ENCODE measurements at places on chromosomes 3 and 15.

DNA sequence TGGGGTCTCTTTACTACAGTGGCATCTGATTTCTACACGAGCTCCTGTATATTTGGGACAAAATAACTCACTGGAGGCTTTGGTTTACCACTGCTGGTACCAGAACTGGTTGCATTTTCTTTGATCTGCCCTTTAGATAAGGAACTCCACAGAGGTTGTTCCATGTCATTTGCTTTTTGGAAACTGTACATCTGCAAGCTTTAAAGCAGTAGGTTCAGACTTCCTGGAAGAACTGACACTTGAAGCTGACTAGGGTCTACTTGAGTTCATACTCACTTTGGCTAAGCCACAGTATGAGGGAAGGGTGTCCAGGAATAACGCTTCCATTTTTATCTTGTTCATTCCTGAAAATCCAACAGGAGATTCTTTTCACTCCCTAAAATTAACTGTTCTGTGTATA, 86.4 kb downstream of the WWTR1 start:
- DNase-seq, result no peak

- no peak for DNase-seq
Measured at GRCh38 chr3:171453180-171453886, 6.9 kb downstream of the TNIK start.

DNA sequence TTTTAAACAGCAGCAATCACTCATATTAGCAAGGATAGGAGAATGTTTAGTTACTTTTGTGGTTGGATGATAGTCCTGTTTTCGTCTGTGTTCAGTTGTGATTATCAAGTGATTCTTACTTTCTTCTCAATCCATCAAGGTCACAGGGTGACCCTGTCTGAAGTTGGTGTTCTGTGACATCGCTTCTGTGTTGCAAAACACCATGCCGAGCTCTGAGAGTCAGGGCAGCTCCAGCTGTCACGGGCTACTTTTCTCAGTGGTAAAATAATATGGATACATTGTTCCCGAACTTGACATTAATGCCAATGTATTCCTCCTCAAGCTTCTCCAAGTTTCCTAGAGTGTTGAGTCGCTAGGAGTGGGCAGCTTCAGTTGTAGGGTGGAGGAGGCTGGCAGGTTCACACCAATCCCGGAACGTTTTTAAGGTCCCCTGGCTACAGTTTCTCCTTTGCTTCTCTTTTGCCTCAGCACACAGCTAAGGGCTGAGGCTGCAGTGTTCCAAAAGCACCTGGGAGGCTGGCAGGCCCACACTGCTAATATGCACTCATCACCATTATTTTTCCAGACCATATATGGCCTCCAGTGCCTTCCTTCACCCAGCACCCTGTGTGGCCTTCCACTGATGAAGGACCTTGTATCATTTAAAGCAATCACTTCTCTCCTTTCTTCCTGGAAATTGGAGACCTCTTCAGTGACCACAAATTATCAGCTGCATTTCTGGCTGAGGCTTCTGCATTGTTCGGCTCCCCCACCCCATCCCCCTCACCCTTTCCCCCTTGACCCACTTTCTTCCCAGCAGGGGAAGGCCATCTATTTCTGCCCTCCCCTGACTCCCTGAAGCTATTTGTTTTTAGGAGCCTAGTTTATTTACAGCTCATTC, 25.8 kb downstream of the COLQ start:
- peak; percentile 6 for DNase-seq

GRCh38 chr3:187955587-187955952, 198.4 kb upstream of the LPP start:
- DNase-seq, result no peak

GRCh38 chr3:51397392-51397791, 6.3 kb downstream of the RBM15B start:
- DNase-seq, result no peak

- DNase-seq, result no peak
Measured at GRCh38 chr3:43071313-43071893, 34.5 kb downstream of the POMGNT2 start.

- DNase-seq, result peak; percentile 33
Measured at GRCh38 chr3:12479919-12480427, 4.3 kb upstream of the TSEN2 start.

DNA sequence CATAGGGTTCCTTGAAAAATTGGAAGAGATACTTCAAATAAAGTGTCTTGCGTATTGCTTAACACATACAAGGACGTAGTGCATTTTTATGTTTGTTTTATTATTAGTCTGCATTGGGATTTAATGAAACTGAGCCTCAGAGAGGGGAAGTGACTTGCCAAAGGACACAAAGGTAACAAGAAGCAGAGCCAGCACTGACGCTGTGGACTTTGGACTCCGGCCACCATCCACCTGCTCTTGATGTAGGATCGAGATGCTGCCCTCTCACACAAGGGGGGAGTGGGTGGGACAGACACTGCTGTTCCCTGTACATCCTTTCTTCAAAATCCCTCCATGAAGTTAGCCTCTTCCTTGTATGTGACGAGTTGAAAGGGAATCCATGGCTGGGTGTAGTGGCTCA, 435.4 kb upstream of the RGMA start:
- DNase-seq, result peak; percentile 23

GRCh38 chr3:156176048-156176447, 55.7 kb downstream of the KCNAB1 start:
- peak; percentile 25 for DNase-seq

GRCh38 chr3:60355825-60356224, 895.4 kb downstream of the FHIT start:
- DNase-seq, result peak; percentile 94

DNA sequence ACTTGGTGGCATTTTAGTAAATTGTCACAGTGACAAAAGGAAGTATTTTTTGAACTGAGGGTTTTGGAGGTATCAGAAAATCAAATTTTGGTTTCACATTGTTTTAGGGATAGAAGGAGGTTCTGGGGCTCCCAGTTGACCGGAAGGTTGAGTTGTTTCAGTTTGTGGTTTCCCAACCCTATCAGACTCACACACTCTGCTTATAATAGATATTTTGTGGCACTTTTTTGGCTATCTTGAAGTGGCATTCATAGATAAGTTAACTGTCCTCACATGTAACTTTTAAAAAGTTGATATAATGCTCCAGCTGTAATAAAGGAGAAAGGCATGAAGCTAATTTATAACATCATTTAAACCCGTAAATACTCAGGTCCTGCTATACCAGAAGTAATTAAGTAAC, 12.8 kb downstream of the ARMC8 start:
- DNase-seq, result no peak

GRCh38 chr15:65408324-65409035, 14.3 kb downstream of the IGDCC4 start:
- no peak for DNase-seq

DNA sequence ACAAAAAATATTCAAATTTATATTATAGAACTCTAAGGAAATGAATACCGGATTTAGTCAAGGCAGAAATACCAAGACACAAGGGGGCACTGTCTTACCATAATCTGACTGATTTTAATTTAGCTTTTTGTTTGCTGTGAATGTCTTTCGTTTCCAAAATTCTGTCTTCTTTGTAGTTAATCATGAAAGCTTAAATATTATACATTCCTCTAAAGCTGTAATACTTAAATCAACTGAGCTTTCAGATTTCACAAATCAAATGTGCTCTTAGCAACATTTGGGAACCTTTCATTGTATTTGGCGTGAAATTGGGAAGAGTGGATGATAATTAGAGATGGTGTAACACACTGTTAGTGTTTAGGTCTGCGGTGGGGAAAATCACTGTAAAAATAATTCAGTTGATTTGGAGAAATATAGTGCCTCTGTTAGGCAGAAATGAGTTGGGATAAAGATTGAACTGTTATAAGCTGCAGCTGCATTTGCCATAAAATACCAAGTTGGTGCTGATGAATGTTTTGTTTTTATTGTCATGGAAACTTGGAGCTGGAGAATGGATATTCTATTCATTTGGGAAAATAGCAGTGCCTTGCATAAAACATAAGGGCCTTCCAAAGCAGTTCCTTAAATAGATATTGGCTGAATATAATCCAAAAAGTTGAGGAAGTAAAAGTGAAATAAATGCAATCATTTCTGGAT, 228.2 kb downstream of the TCF12 start:
- DNase-seq, result peak; percentile 36

GRCh38 chr3:30440880-30441279, 165.5 kb upstream of the TGFBR2 start:
- no peak for DNase-seq

DNA sequence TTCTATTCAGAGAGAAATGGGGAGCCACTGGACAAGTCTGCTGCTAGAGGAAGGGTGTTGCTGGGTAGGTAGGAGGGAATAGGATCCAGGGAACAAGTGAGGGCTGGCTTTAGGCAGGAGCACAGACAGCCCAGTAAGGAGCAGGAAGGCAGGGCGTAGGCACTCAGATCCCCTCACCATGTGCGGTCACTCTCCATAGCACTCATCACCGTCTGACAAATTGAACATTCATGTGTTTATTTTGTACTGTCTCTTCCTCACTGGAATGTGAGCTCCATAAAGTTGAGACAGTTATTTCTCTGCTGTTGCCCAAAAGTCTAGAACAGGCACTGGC, 24.2 kb upstream of the LRRC34 start:
- no peak for DNase-seq

GRCh38 chr3:29281344-29282241, 722 bp downstream of the RBMS3 start:
- DNase-seq, result no peak

DNA sequence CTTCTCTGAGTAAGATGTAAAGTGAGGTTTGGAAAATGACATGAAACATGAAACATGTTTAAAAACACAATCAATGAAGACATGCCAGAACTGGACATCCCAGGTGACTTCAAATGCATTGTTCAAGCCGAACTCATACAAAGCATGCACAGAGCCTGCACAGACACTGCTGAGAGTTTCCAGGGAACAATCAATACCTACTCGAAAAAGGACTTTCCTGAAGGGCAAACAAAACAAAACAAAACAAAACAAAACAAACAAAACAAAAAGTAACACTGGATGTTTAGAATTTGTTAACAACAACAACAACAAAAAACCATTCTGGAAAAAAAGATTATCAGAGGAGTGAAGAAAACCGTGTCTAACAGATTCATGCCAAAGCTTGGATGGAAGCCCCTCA, 10.5 kb upstream of the TM4SF19 start:
- no peak for DNase-seq

DNA sequence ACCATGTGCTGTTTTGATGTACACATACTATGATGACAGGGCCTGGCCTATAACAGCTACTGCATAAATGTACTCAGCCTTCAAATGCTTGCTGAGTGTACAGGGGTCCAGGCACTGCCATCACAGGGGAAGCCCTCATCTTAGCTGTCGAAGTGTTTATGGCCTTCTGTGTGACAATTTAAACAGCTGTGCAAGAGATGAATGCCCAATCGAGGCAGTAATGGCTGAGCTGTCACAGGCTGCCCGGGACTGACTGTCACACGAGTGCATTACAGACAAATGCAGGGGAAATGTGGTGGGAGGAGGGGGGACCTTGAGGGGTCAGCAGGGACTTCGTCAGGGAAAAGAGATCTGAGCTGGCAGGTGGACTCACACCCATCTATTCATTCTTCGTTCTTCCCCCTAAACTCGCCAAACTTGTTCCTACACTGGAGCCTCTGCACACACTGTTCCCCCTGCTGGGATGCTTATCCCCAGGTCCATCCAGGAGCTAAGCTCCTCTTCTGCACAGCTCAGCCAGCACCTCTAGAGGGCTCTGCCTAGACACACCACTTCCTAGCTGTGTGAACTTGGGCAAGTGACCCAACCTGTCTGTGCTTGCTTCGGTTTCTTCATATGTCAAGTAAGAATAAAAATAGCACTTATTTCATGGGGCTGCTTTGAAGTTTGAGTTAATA, 156.2 kb upstream of the IQSEC1 start:
- DNase-seq, result no peak

GRCh38 chr3:87052499-87053260, 61.7 kb upstream of the VGLL3 start:
- DNase-seq, result peak; percentile 5

DNA sequence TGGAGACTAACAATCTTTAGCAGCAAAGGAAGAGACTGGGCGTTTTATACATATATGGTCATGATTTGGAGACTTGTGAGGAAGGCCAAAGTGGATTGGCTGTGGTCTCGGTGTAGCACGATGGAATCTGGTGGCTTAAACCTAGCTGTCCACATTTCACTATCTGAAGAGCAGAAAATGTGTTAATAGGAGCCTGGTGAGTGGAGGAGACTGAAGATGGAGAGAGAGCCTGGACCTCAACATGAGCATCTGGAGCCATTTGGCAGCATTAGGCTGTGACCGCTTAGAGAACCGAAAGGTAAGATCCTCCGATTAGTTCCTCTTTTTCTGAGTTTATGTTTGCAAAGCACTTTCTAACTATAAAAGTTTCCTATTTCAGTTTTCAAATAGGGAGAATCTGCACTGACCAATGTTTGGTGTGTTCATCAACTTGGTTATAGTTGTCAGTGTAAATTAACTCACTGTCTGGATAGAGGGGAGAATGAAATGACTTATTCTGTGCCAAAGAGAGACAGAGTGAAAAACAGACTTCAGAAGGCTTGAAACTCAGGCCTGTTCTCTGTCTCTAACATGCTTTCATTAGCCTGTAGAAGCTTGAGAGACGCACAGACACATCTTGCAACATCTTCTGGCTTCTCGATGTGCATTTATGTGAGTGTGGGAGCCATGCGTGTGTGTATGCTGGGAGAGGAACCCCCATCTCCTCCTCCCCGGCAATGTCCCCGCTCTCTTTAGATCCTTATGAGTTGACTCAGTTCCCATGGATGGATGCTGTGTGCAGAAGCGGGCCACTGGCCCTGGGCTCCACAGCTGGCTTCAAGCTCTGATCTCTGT, 244.7 kb upstream of the TBL1XR1 start:
- DNase-seq, result no peak

DNA sequence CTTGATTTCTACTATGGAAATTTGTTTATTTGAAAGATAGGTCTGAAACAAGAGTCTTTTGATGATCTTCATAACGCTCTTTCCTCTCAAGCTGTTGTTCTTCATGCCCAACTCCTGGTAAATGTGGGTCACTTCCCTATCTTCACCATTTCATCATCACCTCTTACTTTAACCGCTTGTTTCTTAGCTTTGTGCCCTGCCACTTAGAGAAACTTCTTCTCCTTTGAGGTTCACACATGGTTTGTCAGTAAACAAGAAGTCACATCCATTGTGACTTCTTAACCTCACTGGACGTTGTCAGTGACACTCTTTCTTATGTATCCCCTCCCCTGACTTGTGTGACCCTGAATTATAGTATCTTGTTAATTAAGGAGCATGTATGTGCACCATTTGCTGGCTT, 16.9 kb upstream of the P2RY13 start:
- DNase-seq, result no peak

- DNase-seq, result no peak
Measured at GRCh38 chr3:13927295-13927694, 47.4 kb upstream of the WNT7A start.

- DNase-seq, result peak; percentile 75
Measured at GRCh38 chr3:3179407-3180094, at the start of gene CRBN. TSS of gene CRBN (minus strand) at chr3:3179691. CDS start at chr3:3179687, 4 bp downstream.

DNA sequence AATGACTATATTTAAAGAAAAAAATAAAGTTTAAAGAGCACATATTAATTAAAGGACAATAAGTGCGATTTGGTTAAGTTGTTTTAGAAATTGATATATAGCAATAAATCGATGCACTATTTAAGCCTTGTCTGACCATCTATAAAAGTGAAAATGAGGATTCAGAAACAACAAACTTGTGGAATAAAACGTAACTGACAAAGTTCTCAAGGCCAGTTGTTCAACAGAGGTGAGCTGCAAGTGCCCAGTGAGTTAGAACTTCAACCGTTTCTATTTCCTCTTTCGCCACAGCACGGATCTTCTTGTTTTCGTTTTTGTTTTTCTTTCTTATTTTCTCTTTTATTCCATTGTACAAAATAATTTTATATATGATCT, 724.9 kb upstream of the ARRDC4 start:
- DNase-seq, result no peak
